Left lung (tissue), 14 donors: ENCODE measurements at places on chromosomes 2 and 18. TPM values are rescaled to one million over a fixed set of nuclear protein-coding genes. Genes with fewer than 3 reads are reported as not detected.

The CHN1 gene
- 38.9 TPM for total RNA-seq

DNA sequence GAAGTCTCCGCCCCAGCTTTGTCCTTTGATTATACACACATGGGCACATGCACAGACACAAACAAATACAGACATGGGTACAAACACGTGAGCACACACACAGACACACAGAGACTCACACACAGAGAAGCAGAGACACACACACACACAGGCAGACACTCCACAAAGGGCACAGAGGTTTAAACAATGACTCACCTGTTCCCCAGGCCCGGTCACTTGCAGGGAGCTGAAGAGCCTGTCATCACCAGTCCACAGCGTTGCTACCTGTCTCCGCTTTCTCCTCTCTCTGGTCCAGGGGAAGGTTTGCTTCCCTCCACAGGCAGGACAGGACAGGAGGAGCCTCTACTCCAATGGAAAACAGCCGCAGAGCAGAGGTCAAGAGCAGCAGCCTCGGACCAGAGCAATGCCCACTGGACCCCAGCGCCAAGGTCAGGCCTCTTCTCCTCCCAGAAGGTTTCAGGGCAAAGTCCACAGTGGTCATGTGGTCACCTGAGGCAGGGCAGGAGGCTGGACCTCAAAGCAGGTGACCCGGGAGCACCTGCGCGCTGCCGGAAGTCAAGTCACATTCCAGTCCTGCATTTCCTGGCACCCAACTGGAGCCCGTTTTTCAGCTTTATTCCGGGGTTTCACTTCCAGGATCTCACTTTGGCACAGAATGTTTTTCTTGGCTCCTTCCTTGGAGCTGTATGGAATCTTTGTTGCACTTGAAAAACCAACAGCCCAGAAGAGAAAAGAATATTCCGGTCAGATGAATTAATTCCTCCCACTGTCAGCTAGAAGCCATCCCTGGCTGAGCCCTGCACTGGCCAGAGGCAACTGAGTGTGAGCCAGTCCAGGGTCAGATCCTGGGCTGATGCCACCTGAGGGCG lies at the start of gene RAB17:
RAB17 (minus strand) TSS at position 463 of the 869 bp plus-strand sequence. CDS start 4,580 bp downstream, outside the sequence.
- H3K36me3 ChIP-seq, result no peaks in the 10 kb centered on the region
- H3K4me3 ChIP-seq, result peak within 1 kb of the TSS; percentile 15
- DNase-seq, result no peak
- H3K27ac ChIP-seq, result peak within 1 kb of the TSS; percentile 79
- H3K4me1 ChIP-seq, result peaks cover 3% of the 10 kb centered on the region

DNA sequence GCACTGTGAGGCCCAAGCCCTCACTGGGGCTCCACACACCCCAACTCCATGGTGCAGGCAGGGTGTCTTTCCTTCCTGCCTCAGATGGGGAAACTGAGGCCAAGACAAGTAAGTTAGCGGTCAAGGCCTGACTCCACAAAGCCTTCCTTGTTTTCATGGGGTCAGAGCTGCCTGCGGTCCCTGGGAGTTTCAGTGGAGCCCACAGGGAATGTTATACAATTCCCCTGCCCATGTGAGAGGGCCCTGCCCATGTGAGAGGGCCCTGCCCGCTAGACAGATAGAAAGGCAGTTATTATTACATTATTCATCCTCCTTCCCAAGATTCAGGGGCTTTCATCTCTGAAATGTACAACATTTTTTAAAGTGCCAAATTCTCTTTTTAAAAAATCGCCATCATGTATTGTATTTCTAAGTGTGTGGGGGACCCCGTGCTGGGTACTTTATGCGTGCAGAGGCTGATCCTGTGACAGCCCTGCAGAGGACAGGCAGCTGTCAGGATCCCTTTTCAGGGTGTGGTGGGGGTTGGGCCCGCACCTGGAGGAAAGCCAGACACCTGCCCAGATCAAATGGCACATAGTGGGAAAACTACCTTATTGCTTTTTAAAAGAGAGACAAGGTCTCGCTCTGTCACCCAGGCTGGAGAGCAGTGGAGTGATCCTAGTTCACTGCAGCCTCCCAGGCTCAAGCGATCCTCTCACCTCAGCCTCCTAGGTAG lies 23.4 kb downstream of the FBLN7 start:
- no peak overlapping the region for H3K27ac ChIP-seq
- DNase-seq, result no peak
- H3K4me3 ChIP-seq, result no peak overlapping the region

The HOXD12 gene
- not detected for total RNA-seq

GRCh38 chr2:200130762-200131166 lies 175.4 kb downstream of the MAIP1 start:
- no peaks in the 10 kb centered on the region for H3K27me3 ChIP-seq
- no peaks in the 10 kb centered on the region for H3K4me1 ChIP-seq
- DNase-seq, result no peak
- no peak overlapping the region for H3K4me3 ChIP-seq
- H3K36me3 ChIP-seq, result no peaks in the 10 kb centered on the region

DNA sequence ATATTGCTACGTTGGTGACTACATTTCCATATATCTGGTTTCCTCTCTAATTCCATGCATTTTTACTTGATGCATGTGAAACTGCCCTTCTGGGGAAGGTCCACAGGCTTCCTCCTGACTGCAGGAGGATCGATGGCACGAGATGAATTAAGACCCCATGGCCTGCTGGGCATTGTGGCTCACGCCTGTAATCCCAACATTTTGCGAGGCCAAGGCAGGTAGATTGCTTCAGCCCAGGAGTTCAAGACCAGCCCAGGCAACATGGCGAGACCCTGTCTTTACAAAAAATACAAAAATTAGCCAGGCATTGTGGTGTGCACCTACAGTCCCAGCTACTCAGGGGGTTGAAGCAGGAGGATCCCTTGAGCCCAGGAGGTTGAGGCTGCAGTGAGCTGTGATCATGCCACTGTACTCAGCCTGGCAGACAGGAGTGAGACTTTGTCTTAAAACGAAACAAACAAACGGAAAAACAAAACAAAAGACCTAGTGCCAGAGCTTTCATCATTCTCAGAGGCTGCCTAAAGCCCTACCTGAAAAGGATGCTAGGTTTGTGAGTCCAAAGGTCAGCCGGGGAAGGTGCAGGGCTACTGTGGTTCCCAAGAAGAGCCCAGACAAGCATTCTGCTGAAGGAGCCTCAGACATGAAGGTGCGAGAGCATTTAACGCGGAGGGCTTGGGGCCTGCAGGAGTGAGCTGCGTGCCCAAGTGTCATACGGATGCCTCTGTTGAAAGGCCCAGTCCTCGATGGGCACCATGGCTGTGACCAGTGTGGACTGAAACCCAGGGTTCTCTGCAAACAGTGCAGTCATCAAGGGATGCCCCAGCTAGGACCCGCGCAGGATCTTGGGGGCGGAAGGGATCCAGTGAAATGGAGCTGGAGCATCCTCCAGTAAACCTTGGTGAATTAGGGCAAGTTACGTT lies 21.6 kb downstream of the GPR55 start:
- H3K27me3 ChIP-seq, result no peaks in the 10 kb centered on the region
- DNase-seq, result no peak
- H3K4me3 ChIP-seq, result no peak overlapping the region
